ENCODE measurements at places on chromosomes 12 and 14.

GRCh38 chr12:129651951-129652350 is 251.9 kb downstream of the TMEM132D start:
- H3K27me3 ChIP-seq: no peaks in the 10 kb centered on the region
- no peak overlapping the region for H3K27ac ChIP-seq
- no peak for DNase-seq
- no peak overlapping the region for H3K4me3 ChIP-seq
- no peaks in the 10 kb centered on the region for H3K4me1 ChIP-seq
- H3K36me3 ChIP-seq: no peaks in the 10 kb centered on the region

DNA sequence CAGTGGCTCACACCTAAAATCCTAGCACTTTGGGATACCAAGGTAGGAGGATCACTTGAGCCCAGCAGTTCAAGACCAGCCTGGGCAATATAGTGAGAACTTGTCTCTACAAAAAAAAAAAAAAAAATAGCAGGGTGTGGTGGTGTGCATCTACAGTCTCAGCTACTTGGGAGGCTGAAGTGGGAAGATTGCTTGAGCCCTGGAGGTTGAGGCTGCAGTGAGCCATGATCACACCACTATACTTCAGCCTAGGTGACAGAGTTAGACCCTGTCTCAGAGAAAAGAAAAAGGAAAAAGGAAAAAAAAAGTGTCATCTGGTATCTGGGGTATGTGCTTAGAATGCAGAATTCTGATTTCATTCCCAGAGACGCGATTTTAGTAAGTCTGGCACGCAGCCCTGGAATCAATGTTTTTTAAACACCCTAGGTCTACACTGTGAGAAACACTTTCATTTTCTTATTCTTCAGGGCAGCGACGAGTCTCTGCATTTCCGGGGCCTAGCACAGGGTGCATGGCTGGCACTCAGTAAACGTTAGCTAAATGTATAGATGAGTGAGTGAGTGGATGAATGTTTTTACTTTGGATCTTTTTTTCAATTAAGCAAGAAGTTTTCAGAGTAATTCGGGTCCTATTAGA is 243.8 kb upstream of the PWP1 start:
- H3K4me1 ChIP-seq: peaks cover 25% of the 10 kb centered on the region
- no peak overlapping the region for H3K4me3 ChIP-seq
- H3K27me3 ChIP-seq: no peaks in the 10 kb centered on the region
- H3K36me3 ChIP-seq: no peaks in the 10 kb centered on the region
- H3K27ac ChIP-seq: peak overlapping the region; percentile 10
- peak; percentile 60 for DNase-seq

GRCh38 chr12:122166422-122167349 is 7.3 kb downstream of the IL31 start:
- no peak overlapping the region for H3K27ac ChIP-seq
- no peaks in the 10 kb centered on the region for H3K27me3 ChIP-seq
- no peak for DNase-seq
- H3K4me1 ChIP-seq: no peaks in the 10 kb centered on the region

DNA sequence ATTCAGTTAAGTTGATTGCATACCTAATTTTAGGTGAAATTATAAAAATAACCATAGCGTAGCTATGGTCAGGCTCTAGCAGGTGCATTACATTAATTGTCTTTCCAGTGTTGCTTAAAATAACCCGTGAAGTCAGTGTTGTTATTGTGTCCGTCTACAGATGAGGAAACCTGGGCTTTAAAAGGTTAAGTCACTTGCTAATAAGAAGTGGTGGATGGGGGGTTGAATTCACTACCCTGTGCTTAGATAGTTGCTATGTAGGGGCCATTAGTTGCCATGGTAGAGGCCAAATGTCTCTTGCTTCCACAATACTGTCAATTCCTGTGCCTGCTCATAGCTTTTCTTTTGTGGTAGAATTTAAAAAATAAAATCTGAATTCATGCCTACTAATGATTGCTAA is 174.8 kb downstream of the PELI2 start:
- DNase-seq: no peak
- H3K27me3 ChIP-seq: no peaks in the 10 kb centered on the region
- H3K36me3 ChIP-seq: no peaks in the 10 kb centered on the region
- H3K4me1 ChIP-seq: no peaks in the 10 kb centered on the region

DNA sequence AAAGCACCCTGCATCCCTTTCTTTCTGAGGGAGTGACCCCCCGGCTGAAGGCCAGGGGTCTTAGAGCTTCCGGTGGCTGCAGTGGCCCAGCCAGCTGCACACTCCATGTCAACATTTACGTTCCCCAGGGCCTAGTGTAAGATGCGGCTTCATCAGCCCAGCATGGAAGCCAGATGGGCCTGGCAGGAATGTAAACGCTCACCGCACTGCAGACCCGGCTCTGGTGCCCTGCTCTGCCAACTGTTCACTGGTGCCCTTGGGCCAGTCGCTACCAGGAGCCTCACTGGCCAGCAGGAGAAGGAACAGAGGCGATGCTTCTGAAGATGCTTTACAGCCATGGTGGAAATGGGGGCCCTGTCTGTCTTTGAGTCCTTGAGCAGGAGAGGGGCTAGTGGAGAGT is 8.6 kb upstream of the TMEM119 start:
- no peak overlapping the region for H3K4me3 ChIP-seq
- no peaks in the 10 kb centered on the region for H3K36me3 ChIP-seq
- DNase-seq: no peak
- no peaks in the 10 kb centered on the region for H3K4me1 ChIP-seq
- no peak overlapping the region for H3K27ac ChIP-seq

DNA sequence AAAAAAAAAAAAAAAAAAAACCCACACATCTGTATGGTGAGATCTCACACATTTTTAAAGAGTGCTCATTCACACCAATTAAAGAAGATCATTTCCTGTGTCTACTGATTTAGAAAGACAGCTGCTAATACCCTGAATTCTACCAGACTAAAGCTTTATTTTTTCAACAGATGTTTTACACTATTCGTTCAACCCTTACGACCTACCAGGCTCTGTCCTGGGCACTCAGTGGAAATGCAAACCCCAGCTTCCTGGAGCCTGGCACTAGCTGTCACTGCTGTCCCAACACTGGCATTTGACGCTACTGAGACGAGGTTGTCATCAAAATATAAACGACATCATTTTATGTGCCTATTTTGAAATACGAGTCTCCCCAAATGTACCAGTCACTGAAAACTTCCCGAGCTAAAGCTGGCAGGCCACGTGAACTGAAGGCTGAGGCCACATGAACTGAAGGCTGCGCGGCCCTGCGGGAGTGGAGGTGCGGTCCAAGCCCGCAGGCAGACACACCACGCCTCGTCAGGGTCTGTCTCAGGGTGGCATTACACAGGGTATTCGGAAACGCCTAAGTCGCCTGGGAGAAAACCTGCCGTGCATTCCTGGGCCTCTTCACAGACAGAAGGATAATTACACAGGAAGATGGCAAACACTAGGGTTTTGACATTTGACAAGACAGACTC is 27.2 kb downstream of the SLC15A4 start:
- H3K4me1 ChIP-seq: no peaks in the 10 kb centered on the region
- H3K4me3 ChIP-seq: no peak overlapping the region
- H3K36me3 ChIP-seq: peaks cover 43% of the 10 kb centered on the region
- H3K27ac ChIP-seq: no peak overlapping the region
- DNase-seq: no peak

GRCh38 chr12:18861287-18861858 is 123.5 kb downstream of the CAPZA3 start:
- DNase-seq: no peak
- no peak overlapping the region for H3K4me3 ChIP-seq
- no peaks in the 10 kb centered on the region for H3K36me3 ChIP-seq
- H3K27ac ChIP-seq: no peak overlapping the region

GRCh38 chr12:106994579-106995220 is 7.8 kb upstream of the MTERF2 start:
- H3K36me3 ChIP-seq: peaks cover 13% of the 10 kb centered on the region
- H3K4me3 ChIP-seq: no peak overlapping the region
- peaks cover 14% of the 10 kb centered on the region for H3K4me1 ChIP-seq
- no peaks in the 10 kb centered on the region for H3K27me3 ChIP-seq
- DNase-seq: peak; percentile 49

DNA sequence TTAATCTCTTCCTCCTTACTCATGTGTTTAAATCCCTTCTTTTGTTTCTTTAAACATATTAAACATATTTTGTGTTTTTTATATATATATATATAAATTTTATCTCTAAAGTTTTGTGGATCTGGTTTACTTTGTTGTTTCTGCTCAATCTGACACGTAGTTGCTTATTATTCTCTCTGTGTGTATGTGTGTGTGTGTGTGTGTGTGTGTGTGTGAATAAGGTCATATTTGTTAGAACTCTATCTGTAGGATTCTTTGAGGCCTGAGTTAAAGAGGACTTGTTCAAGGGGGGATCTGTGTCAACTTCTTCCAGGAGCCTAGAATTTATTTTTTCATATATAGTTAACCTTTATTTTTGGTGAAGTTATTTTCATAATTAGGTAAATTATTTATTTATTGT is 2.7 kb downstream of the GPR65 start:
- H3K27me3 ChIP-seq: no peaks in the 10 kb centered on the region
- H3K4me1 ChIP-seq: no peaks in the 10 kb centered on the region
- no peak for DNase-seq
- no peak overlapping the region for H3K27ac ChIP-seq
- no peaks in the 10 kb centered on the region for H3K36me3 ChIP-seq
- no peak overlapping the region for H3K4me3 ChIP-seq

GRCh38 chr12:117045160-117046010 is 53.8 kb downstream of the TESC start:
- no peaks in the 10 kb centered on the region for H3K4me1 ChIP-seq
- no peak for DNase-seq
- H3K27ac ChIP-seq: no peak overlapping the region
- no peaks in the 10 kb centered on the region for H3K36me3 ChIP-seq
- H3K4me3 ChIP-seq: no peak overlapping the region

DNA sequence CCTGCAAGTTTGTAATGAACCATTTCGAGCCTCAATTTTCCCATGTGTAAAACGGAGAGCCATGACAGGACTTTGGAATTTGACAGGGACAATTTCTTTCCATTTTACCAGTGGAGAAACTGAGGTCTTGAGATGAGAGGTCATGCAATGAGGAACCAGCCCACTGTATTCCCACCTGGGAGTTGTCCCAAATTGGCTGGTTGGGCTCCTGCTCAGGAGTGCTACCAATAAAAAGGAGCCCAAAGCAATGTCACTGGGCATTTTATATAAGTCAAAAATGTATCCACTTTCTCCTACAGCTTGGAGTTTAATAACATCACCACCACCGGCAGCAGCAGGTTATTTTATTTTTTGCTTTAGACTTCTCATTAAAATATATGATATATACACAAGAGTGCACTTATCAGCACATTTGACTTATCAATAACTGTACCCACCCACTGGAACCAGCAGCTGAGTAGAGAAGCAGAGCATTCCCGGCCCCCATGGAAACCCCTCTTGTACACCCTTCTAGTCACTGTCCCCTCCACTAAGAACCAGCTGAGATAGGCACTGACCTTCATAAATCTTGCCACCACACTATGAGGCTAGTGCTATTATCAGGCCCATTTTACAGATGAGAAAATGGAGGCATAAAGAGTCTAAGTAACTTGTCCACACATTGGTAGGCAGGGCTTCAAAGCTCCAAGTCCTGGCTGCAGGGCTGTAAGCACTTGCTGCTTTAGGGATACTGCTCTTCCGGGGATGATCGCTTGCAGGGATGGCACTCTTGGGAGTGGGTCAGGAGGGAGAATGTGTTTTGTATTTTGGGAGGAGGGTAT is 25.3 kb upstream of the RBM19 start:
- H3K36me3 ChIP-seq: no peaks in the 10 kb centered on the region
- H3K4me3 ChIP-seq: no peak overlapping the region
- no peaks in the 10 kb centered on the region for H3K27me3 ChIP-seq
- DNase-seq: no peak
- no peak overlapping the region for H3K27ac ChIP-seq

GRCh38 chr14:81331229-81332021 is 68.7 kb downstream of the STON2 start:
- H3K36me3 ChIP-seq: no peaks in the 10 kb centered on the region
- H3K4me3 ChIP-seq: no peak overlapping the region
- no peaks in the 10 kb centered on the region for H3K27me3 ChIP-seq
- H3K4me1 ChIP-seq: peaks cover 9% of the 10 kb centered on the region
- H3K27ac ChIP-seq: no peak overlapping the region
- no peak for DNase-seq

DNA sequence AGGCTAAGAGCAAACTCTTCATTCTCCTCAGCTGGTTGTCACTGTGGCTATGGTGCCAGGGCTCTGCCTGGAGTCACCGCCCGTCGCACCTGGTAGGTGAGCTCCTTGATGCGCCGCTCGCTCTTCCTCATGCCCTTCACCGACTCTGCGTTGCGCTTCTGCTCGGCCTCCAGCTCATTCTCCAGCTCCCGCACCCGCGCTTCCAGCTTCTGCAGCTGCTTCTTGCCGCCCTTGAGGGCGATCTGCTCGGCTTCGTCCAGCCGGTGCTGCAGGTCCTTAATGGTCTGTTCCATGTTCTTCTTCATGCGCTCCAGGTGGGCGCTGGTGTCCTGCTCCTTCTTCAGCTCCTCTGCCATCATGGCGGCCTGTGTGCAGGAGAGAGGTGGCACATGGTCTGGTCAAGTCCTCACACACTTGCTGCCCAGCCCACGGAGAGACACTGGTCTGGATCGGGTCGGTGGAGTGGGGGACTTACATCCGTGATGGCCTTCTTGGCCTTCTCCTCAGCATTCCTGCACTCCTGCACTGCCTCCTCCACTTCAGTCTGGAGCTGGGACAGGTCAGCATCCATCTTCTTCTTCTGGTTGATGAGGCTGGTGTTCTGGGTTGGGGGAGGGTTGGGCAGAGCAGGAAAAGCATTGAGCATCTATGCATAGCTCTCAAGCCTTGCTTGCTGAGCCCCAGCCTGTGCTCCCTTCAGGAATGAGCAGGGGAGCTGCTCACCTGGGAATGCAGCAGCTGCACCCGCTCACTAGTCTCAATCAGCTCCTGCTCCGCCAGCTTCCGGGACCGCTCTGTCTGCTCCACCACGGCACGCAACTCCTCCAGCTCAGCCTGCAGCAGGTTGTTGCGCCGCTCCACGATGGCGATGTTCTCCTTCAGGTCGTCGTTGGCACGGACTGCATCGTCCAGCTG is 7.1 kb upstream of the MYH6 start:
- H3K4me3 ChIP-seq: no peak overlapping the region
- no peak overlapping the region for H3K27ac ChIP-seq
- H3K36me3 ChIP-seq: no peaks in the 10 kb centered on the region
- no peaks in the 10 kb centered on the region for H3K4me1 ChIP-seq
- H3K27me3 ChIP-seq: no peaks in the 10 kb centered on the region

DNA sequence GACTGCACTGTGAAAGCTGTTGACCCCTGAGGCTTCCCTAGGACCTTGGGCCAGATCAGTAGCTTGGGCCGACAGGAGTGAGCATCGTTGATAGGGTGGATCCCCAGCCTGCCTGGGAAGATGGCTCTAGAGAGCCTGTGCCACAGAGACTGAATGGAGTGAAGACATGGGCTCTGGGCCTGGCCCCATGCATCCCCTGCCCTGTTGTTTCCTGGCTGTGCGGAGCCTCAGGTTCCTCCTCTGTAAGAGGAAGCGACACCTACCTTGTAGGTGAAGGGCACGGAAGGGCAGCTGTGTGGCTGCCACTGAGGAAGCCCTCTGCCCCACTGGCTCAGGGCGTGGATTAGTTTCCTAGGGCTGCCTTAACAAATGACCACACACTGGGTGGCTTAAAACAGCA is 23.9 kb downstream of the PLEKHG3 start:
- H3K4me1 ChIP-seq: peaks cover 32% of the 10 kb centered on the region
- H3K36me3 ChIP-seq: peaks cover 34% of the 10 kb centered on the region
- no peaks in the 10 kb centered on the region for H3K27me3 ChIP-seq
- DNase-seq: no peak
- H3K4me3 ChIP-seq: no peak overlapping the region
